NCI-H446 (cell line): ENCODE measurements at places on chromosomes 3 and 15.

DNA sequence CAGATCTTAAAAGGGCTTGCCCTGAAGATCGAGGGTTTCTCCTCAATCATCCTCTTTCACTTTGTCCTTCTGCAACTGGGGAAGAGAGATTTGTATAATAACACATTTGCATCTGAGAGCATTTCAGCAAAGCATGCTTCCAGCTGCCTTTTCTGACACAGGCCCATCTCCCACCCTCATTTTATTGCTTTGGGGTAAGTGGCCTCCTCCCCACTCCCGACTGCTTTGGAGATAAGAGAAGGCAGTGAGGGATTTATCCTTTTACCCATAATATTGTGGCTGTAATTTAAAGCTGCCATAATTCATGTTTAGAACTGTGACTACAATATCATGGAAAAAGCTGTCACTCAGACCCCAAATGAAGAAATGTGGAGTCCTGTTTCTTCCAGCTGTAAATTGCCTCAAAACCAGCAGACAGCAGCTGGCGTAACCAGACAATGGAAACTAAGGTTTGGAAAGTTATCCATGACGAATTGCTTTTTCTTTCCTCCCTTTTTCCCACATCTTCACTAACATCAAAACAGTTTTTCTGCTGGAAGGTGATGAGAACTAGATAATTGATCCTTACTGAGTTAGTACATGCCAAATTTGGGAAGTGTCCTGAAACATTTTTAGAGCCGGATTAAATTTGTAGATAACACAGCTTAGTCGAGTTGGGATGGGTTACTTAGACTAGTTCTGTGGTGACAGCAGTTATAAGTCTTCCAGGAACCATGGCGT, 104.2 kb upstream of the PFN2 start:
- DNase-seq = no peak

GRCh38 chr15:99343881-99344551, 92.7 kb downstream of the LRRC28 start:
- no peak for DNase-seq

DNA sequence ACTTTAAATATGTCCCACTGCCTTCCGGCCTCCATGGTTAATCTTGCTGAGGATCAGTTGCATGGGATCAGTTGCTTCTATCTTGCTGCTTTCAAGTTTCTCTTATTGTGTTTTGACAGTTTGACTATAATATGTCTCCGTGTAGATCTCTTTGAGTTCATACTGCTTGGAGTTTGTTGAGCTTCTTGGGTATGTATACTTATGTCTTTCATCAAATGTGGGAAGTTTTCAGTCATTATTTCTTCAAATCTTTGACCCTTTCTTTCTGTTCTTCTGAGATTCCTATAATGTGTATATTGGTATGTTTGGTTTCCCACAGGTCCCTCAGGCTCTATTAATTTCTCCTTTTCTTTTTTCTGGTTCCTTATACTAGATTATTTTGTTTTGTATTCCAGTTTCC, 30.8 kb downstream of the PCCB start:
- DNase-seq = no peak

GRCh38 chr3:134336587-134336986, 37.7 kb downstream of the AMOTL2 start:
- no peak for DNase-seq

DNA sequence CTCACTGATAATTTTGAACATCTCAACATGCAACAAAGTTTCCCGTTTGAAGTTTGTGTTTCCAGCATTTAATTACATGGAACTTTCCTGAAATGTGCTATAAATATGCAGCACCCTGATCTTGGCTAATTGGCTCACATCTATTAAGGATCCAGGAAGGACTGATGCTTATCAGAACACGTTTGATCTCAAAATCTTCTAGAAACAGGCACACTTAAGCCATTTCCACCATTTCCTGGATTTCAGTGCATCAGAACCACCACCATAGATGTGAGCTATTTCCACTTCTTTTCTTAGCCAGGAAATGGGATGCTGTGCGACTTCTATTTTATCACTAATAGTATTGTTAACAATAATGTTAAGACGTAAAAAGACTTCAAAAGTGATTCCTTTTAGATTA, 228.9 kb downstream of the FEZF2 start:
- DNase-seq = no peak

DNA sequence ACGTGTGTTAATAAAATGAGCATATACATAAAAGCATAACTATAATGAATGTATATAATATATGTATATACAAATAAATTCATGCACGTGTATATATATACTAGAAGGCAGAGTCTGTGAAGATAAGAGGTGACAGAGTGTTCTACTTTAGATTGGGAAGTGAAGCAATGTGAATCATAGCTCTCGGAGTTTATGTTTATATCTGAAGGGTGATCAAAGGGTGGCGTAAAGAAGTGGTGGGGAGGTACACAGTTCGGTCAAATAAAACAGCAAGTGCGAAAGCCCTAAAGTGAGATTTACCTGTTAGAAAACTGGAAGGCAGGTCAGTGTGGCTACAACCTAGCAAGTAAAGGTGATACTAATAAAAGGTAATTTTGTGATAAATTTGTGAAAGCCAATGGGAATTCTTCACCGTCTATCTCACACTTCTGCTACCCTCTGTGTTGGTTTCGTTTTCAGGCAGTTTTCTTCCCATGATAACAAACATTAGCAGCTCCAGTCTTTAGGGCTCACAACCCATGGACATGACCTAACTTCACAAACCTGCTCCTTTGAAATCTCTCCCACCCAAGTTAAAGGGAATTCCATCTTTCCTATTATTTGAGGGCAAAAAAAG, 46.7 kb upstream of the BCHE start:
- no peak for DNase-seq

DNA sequence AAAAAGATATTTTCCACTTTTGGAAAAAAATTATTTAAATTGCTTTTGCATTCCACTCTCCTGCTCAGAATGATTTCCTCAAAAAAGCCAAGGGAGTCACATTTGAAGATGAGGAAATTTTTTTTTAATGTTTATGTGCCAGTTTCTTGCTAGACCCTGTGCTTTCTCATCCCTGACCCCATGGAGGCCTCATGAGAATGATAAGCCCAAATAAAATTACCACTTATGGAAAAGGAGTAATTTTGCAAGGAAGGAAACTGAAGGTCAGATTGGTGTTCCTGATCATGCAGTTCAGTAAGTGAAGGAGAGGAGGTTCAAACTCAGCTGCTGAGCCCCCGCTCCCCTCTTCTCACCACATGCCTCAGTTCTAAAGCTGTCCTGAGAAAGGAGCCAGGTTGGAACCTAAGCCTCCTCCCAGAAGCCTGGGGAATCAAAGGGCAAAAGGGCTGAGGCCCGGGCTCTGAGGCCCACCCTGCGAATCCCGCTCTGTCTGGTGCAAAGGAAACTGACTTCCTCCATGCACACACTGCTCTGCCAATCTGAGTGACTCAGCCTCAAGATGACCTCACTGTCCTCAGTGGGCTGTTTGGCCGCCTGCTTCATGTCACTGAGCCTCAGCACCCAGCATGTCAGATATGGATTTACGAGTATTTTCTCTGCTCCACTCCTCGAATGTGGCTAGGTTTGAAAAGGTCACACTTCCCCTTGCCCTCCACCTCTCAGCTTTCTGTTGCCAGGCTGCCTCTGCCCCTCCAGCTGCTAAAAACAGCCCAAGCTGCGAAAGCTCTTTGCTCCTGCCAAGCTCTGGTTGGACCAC, 56.9 kb upstream of the FLNB start:
- no peak for DNase-seq

GRCh38 chr3:177364236-177364635, 167.0 kb upstream of the TBL1XR1 start:
- DNase-seq = no peak

GRCh38 chr3:51963951-51964451, 3.3 kb downstream of the PCBP4 start:
- no peak for DNase-seq

GRCh38 chr3:128237348-128238183, 84.3 kb downstream of the EEFSEC start:
- peak; percentile 33 for DNase-seq

DNA sequence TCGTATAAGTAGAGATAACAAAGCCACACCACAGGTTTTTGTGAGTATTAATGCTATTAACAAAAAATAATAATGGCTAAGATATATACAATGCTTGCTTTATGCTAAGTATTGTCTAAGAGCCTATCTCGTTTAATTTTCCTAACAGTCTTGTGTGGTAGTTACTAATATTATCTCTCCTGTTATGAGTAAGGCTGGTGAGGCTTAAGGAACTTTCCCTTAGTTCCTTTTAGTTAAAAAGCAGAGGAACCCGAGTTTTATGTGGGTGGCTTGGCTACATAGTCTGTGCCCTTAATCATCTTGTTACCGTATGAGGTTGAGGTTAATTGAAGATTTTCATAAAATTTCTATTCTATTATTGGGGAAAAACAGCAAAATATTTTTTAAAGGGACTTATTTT, 218.4 kb downstream of the SOX2 start:
- DNase-seq = no peak

- DNase-seq = no peak
Observed at GRCh38 chr15:56241374-56242105, 2.1 kb downstream of the RFX7 start.

- DNase-seq = no peak
Observed at GRCh38 chr3:50203113-50203808, 1.8 kb upstream of the SLC38A3 start.

GRCh38 chr15:51377038-51377786, 35.8 kb downstream of the GLDN start:
- no peak for DNase-seq

GRCh38 chr3:70889162-70890019, 577.0 kb upstream of the MDFIC2 start:
- no peak for DNase-seq

DNA sequence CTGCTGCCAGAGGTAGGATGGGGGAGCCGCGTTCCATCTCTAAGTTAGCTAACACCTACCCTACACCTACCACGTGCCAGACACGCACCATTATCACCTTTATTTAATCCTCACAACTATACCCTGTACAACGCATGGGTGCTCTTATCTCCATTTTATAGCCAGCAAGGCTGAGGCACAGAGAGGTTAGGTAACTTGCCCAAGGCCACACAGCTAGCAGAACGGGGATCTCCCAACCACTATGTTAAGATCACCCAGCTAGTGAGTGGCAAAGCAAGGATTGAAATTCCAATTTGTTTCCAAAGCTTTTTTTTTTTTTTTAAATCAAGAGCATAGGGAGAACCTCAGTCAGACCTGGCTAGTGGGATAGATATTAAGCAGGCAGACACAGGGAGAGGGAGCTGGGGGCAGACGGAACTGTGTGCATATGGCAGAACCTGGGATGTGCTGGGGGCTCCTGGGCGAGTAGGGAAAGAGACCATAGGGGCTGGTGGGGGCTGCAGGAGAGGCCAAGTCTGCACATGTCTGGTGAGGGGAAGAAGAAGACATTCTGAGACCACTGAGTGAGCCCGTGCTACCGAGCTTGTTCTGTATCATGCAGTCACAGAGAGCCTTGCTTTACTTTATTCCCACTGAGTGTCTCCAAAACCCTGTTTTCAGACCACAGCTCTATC, 196.3 kb upstream of the TPM1 start:
- DNase-seq = no peak

GRCh38 chr3:151293127-151293526, 14.8 kb upstream of the P2RY14 start:
- no peak for DNase-seq

DNA sequence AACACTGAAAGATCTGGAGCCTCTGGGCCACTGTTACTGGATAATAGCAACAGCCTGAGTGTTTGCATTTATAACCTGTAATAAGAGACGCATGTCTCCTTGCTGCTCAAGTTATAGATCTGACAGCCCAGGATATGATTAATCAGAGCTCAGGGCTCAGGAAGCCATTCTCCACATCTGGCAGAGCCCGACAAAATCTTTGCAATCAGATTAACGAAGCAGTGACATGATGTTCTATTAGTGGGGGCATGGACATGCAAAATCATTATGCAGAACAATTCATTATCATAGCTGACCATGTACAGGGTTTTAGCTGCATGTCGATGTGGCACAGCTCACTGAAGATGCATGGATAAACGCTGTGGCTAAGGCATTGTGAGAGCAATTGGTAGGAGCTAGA, 730.3 kb downstream of the ZNF385D start:
- DNase-seq = no peak

DNA sequence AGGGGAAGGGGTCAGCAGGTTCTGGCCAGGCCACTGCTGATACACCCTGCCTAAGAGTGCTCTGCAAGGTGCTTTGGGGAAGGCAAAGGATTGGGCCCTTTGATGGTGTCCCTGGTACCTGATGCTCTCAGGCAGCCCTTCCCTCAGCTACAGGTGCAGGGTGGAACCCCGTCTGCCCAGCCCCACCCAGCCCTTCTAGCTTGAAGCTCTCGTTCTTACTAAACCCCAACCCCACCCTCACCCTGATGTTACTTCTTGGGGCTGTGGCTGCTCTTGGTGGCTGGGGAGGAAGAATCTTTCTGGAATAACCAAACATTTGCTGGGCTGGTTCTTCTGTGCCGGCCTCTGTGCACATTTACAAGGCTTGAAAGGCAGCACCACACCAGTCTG, 6.4 kb downstream of the GNAI2 start:
- DNase-seq = no peak

- DNase-seq = no peak
Observed at GRCh38 chr15:54387799-54388198, 409.6 kb downstream of the UNC13C start.

GRCh38 chr3:156218353-156218744, 98.0 kb downstream of the KCNAB1 start:
- DNase-seq = no peak

GRCh38 chr3:136414476-136414875, 164.3 kb downstream of the PCCB start:
- no peak for DNase-seq

GRCh38 chr3:71125738-71126137, 457.8 kb downstream of the FOXP1 start:
- no peak for DNase-seq

DNA sequence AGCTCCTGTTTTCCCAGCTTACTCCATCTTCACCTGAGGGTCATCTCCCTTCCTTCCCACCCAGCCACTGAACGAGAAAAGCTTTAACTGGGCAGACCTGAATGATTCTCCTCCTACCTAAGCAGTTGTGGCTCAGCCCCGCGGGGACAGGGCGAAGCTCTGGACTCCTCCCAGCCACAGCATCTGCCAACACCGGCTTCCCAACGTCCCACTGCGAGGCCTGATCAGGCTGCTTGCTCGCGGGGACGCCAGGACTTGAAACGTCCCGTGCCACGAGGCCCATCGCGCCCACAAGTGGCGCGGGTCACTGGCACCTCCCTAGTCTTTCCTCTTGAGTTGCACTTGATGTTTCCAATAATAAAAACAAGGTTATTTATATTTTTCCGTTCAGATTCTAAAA, at the start of gene SPATA16:
TSS of gene SPATA16 (minus strand) at position 250 of the 400 bp plus-strand sequence. CDS start 23,504 bp downstream, outside the sequence.
- no peak for DNase-seq

GRCh38 chr15:25653371-25653770, 209.8 kb downstream of the ATP10A start:
- no peak for DNase-seq

GRCh38 chr15:99537344-99537743, 28.4 kb upstream of the MEF2A start:
- DNase-seq = no peak

DNA sequence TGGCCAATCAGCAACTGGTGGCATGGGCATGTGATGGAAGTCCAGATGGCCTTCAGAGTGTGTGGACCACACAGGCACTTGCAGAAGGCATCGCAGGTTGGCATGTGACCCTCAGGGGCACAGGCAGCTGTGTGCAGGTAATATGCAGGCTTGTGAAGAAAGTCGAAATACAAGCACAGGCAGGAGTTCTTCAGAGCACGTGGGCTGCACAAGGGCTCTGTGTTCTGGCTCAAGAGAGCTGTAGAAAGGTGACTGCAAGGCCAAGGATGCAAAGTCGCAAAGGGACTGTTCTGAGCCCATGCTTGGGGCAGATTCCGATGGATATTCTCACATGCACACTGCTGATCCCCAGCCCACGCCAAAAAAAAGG, 8.3 kb downstream of the LRRC2 start:
- no peak for DNase-seq
